ENCODE measurements at places on chromosomes 1 and 21. TPM values are rescaled to one million over a fixed set of nuclear protein-coding genes. Genes with fewer than 3 reads are reported as not detected.

CTSK gene
- 44.8 TPM for polyA plus RNA-seq

PEX19 gene
- polyA plus RNA-seq = 45.3 TPM

SERTAD4 gene
- 2.7 TPM for polyA plus RNA-seq

BATF3 gene
- polyA plus RNA-seq = 2.2 TPM

IGSF8 gene
- 21.6 TPM for polyA plus RNA-seq

CELA2B gene
- polyA plus RNA-seq = 4.1 TPM

TMEM269 gene
- 0.79 TPM for polyA plus RNA-seq

CELA3B gene
- polyA plus RNA-seq = not detected

LRRC39 gene
- 213 TPM for polyA plus RNA-seq

DNA sequence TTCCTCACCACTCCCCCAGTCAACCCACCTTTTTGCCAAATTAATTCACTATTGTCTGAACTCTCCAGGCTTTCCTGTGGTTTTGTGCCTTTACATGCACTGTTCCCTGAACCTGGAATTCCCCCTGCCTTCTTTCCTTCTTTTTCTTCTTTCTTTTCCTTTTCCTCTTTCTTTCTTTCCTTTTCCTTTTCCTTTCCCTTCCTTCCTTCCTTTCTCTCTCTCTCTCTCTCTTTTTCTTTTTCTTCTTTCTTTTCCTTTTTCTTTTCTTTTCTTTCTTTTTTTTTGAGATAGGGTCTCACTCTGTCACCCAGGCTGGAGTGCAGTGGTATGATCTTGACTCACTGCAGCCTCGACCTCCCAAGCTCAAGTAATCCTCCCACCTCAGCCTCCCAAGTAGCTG lies 56.6 kb upstream of the CDC42BPA start:
- no peak for DNase-seq

DNA sequence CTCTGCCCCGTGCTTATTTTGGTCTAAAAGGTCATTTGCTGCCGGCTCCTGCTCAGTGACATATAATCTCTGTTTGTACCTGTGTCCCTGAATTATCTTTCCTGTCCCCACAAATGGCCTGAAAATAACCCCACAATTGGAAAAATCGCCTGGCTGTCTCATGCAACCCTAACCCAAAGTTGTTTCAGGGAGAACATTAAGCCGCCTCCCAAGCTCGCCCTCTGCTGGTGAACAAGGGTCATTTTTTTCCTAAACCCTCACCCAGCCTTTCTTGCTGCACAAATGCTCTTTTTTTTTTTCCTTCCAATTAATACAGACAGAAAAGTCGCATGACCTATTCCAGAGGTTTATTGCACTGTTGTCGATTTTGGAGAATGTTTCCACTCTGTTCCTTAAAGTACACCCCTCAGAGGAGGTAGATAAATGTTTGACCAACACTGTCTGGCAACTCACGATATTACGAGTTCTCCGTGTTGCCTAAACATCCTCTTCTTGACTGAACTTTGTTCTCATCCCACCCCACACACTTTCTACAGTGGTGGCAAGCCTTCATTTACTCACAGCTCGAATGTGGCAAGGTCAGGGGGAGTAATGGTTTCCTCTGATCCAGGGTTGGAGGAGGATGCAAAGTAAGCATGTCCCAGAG lies 148.7 kb downstream of the ZZZ3 start:
- DNase-seq = peak; percentile 78

DNA sequence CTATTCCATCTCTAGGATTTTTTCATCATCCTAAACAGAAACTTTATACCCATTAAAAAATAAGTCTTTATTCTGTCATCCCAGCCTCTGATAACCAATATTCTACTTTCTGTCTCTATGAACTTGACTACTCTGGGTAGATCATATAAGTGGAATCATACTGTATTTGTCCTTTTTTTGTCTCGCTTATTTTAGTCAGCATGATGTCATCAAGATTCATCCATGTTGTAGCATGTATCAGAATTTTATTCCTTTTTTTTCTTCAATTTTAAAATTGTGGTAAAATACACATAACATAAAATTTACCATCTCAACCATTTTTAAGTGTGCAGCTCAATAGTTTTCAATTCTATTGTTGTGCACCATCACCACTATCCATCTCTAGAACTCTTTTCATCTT lies 90.0 kb downstream of the SYT14 start:
- no peak for DNase-seq

DNA sequence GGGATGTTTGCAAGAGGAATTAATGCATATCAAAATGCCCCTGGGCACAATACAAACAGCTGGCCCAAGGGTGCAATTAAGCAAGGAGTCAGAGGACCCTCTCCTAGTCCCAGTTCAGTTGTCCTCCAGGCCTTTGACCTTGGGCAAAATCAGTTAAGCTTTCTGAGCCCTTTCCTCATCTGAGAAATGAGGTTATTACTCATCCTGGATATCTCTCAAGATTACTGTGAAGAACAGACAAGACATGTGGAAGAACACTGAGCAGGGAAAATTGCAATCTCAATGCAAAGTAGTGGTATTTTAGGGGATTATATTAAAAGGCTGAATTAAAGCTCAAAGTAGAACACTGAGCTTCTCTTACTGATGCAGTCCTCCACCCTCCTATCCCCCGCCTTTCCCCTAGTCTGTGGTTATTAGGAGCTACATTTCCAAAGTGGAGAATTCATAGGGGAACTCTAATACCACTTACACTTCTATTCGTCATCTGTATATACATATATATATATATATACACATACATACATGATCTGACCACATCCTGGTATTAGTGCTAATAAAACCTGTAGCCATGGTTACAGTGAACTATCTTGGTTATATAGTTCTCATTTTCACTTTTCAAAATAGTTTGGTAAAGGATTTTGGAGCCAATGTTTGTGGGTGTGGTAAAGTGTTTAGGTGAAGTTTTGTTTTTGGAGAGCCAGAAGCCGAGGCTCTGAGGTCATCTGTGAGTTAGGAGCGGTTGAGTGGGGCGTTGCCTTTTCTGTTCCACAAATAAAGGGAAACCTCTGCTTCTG lies 18.1 kb downstream of the KIAA0040 start:
- DNase-seq = no peak

DNA sequence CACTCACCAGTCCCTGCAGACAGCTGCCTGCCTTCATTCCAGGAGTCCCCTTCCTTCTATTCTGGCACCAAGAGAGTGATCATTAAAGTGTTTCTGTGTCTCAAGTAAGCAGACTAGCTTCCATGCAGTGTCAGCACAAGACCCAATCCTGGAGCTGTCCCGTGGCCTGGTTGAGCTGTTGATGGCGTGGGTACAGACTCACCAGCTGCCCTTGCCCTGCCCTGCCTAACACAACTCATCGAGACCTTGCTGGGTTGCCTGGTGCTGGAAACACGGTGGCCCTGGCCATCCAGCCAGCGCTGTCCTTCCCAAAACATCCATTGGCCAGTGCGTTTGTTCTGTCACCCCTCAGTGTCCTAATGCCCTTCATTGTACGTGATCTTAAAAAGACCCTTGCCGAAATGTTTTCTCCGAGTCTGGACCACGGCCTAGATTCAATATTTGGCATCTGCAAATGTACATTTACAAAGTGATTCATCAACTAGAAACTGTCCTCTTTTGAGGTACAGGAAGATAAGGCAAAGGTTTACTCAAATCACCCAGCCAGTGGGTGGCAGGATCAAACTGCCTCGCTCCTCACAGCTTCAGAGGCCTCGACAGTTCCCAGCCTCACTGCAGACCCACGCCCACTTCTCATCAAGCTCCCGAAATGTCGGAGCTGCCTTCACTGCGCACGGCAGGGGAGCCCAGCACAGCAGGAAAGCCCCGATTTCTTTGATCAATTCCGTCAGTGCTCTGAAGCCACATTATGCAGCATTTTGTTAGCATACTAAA lies 494.2 kb downstream of the KIF26B start:
- no peak for DNase-seq

- DNase-seq = no peak
Observed at GRCh38 chr21:36193200-36193599, 36.6 kb downstream of the DOP1B start.

- DNase-seq = no peak
Observed at GRCh38 chr1:240194120-240194519, 102.4 kb downstream of the FMN2 start.

DNA sequence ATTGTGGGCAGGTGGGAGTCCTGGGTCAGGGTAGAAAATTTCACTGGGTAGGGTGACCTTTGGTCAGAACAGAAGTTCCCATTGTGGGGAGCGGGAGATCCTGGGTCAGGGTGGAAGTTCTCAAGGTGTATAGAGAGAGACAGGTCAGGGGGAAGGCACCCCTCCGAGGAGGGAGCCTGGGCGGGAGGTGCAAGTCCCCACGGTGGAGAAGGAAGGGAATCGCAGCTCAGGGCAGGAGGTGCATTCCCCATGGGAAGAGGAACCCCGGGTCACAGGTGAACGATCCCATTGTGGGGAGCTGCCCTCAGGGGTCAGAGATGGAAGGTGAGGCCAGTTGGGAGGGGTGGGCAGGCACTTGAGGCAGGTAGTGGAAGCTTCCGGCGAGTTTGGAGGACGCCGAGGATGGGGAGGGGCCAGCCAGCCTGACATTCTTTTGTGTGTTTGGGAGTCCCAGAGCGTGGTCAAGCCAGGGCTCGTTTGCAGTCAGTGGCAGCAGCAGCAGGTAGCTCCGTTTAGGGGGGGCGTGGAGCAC lies 637 bp downstream of the LYPLA2 start:
- DNase-seq = no peak

- DNase-seq = no peak
Observed at GRCh38 chr1:47948126-47948525, 49.1 kb downstream of the TRABD2B start.

DNA sequence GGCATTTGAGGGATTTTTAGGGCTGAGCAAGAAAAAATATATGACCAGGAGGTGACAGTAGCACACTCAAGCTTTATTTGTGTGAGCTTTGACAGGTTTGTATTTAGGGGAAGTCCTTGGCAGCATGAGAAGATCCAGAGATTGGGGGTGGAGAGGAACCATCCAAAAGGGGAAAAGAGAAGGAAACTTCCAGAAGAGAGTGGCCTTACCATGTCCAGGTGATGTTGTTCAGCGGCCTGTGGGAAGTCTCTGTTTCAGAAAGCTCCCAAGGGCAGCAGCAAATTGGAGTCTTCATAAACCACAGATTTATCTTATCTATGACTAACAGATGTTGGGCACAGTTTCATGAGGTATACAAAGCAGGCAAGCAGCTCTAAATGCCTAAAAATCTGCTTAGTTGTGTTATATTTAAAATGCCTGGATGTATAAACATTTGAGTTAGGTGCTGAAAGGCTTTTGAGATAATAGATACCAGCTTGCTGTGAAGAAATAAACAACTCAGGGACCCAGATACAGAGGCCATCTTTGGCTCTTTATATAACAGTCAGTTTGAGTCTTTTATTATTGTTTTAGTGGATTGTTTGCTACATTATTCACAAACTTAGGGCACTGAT lies 21.2 kb upstream of the ADAR start:
- no peak for DNase-seq

DNA sequence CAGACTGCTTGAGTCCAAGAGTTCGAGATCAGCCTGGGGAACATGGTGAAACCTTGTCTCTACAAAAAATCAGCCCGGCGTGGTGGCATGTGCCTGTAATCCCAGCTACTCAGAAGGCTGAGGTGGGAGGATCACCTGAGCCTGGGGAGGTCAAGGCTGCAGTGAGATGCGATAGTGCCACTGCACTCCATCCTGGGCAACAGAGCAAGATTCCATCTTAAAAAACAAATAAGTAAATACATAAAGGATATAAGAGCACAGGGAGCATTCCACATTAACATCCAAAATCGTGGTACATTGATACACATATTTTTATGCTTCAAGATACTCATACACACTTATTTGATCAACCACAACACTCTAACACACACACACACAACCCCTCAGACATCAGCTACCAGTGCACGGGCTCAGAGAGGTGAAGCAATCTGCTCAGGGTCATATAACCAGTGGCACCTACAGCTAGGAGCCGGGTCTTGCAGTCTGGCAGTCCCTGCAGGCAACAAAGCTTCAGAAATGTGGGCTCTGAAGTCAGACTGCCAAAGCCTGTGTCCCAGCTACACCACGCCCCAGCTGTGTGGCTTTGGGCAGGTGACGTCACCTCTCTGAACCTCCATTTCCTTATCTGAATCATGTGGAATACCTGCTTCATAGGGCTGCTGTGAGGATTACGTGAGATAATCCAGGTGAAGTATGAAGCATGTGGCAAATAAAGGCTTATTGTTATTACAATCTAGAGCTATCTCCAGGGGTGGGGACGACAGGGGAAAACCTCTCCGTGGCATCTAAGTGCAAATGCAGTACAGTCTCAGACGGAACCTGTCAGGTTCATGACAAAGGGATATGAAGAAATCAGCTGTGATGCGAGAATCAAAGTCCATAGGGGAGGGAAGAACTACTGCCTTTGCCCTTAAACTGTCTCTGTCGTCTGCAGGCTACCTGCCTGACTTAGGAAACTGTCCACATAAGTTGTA lies 4.8 kb upstream of the CRYBG2 start:
- no peak for DNase-seq

DNA sequence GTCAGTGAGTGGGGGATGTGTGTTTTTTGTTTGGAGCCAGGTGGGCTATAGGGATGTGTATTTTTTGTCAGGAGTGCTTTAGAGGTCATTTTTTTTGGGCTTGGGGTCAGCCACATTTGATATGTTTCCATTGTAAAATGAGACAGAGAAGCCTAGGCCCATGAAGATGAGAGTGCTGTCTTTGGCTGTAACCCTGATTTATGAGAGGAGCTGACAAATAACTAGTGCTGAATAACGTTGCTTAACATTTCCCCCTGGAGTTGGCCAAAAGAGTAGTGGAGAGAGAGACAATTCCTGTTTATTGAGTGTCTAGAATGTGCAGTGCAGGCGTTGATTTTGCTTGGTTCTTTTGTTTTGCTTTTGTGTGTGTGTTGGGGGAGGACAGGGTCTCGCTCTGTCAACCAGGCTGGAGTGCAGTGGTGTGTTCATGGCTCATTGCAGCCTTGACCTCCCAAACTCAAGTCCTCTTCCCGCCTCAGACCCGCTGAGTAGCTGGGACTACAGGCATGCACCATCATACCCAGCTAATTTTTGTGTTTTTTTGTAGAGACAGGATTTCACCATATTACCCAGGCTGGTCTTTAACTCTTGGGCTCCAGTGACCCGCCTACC lies 64.7 kb downstream of the S1PR1 start:
- DNase-seq = no peak

DNA sequence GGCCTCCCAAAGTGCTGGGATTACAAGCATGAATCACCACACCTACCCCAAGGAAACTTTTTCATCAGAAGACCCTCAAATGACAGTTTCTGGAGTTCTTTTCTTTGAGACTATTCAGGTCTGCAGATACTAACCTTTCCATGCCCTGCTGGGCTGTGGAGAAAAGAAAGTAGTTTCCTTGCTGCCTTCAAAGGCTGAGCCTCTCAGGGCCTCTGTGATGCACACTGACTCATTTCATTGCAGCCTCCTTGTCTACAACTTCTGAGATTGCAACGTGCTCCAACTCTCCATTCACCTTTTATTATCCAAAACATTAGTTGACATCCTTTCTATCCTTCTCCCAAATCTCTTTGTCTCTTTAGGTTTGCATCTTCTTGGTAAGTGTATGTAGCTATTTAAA lies 8.8 kb upstream of the SAMSN1 start:
- no peak for DNase-seq

GRCh38 chr1:8239039-8239305 lies 78.9 kb upstream of the SLC45A1 start:
- no peak for DNase-seq

Data from hindlimb muscle (tissue), 1 donor.